ENCODE measurements at places on chromosomes 6 and 20.

- DNase-seq = no peak
These were observed 177.0 kb upstream of the MMS22L start for GRCh38 chr6:97459986-97460385.

GRCh38 chr6:131258816-131259476 is 123.7 kb downstream of the AKAP7 start:
- no peak for DNase-seq

DNA sequence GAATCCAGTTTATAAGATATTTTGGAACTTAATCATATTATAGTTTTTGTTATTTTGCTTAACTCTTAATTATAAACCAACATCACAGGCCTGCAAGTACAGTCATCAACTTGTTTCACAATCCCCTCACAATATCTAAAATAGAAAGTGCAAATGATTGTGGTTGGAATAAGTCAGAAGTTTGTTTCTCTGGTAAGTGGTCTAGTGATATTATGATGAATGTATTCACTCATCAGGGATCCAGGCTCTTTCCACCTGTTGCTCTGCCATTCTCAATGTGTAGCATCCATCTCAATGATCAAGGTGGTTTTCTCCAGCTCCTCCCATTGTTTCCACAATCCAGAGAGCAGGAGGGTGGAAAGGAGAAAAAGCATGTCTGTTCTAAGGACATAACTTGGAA is 54.2 kb downstream of the OPN5 start:
- no peak for DNase-seq

GRCh38 chr6:57123111-57123510 is 33.1 kb downstream of the ZNF451 start:
- no peak for DNase-seq

DNA sequence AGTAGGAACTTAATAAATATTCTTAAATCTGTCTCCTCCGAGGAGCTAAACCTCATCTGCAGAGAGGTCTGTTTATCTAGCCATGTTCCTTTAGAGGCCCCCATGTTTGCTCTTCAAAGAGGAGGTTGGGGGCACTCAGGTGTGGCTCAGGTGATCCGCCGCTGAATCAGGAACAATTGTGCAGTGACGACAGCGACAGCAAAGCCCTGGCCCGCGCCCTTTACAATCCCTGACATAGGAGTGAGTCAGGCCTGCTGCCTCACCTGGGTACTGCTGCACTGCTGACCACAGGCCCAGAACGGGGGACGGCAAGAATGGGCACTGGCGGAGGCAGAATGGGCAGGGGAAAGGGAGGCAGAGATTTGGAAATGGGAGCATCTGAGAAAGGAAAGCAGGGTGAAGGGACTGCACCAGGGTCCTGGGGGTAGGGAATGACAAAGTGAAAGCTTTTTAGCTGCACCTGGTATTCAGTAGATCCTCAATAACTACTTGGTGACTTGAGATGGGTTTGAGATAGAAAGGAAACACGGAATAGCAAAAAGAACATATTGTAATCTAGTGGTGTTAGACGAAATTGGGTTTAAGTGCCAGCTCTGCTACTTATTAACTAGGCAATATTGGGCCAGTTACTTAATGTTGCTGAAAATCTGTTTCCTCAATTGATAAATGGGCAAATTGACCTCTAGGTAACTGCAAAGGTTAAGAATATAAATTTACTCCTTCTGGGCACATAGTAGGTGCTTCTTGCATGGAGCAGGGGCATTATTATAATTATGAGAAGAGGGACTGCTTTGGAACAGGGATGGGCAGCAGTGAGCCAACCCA is 5.4 kb upstream of the IER3 start:
- DNase-seq = no peak

- DNase-seq = no peak
These were observed 38.8 kb downstream of the ITCH start for GRCh38 chr20:34401741-34402455.

GRCh38 chr6:28442586-28442985 is 705 bp downstream of the ZSCAN23 start:
- DNase-seq = no peak

- DNase-seq = no peak
These were observed 7.7 kb upstream of the LRRN4 start for GRCh38 chr20:6061544-6061943.
